NCI-H82 (cell line): ENCODE measurements at places on chromosomes 16 and 17.
A peak's percentile ranks its signal among the peaks of the same experiment; 100 is the strongest.

DNA sequence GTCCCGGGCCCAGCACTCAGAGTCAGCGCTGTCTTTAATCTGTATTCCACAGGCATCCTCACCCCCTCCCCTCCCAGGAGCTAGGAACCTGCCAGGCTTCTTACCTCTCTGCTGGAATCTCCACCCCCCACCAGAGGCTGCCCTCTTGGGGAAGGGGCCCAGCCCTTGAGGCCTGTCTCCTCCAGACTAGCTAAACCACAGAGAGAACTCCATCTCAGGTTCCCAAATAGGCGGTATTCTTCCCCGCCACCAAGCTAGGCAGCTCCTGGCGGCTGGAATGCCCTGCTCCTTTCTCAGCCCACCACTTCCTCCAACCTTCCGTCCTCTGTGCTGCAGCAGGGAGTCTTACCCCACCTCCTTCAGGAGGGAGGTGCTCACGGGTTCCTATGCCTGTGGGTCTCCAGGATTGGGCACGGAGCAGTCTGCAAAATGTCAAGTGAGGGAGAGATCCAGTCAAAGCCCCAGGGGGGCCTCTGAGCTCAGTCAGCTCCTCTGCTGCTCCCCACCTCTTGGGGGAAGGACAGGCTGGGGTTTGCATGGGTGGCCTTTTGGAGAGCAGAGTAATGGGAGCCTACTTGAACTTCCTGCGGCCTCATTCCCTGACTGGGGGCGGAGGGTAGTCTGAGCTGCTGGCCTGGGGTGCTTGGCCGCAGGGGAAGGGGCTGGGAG lies 55.7 kb downstream of the SREBF1 start:
- peak; percentile 89 for DNase-seq

GRCh38 chr17:44774271-44775135 lies 15.7 kb downstream of the ADAM11 start:
- peak; percentile 94 for DNase-seq

- no peak for DNase-seq
These were observed 1465.0 kb upstream of the GOT2 start for GRCh38 chr16:60199150-60199549.

DNA sequence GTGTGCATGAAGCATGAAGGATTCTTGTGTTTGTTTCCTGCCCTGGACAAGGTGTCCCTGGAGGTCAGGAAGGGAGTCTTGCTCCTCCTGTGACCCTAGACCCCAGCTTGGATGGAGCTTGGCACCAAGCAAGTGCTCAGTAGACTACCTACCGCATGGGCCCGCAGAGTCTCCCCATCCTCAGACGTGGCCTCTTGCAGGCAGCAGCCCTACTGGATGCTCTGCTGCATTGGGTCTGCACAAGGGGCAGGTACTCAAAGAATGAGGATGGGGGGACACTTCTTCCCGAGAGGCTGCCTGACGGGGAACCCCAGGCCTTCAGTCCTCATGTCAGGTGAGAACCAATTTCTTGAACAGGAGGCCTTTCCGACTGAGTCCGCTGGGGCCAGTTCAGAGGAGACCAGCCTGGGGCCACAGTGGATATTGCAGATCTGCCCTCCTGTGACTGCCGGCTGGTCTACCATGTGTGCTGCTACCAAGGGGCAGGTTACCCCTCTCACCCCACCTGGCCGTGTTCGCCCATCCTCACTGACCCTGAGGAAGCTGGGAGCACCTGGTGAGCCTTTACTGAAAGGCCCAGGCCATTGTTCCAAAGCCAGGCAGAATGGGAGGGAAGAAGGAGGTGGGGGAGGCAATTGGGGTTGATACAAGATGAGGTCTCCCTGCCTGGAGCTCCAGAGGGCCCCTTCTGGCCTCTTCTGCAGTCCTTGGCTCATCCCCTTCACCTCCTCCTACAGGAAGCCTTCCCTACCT lies 206.3 kb downstream of the RAB11FIP4 start:
- no peak for DNase-seq

DNA sequence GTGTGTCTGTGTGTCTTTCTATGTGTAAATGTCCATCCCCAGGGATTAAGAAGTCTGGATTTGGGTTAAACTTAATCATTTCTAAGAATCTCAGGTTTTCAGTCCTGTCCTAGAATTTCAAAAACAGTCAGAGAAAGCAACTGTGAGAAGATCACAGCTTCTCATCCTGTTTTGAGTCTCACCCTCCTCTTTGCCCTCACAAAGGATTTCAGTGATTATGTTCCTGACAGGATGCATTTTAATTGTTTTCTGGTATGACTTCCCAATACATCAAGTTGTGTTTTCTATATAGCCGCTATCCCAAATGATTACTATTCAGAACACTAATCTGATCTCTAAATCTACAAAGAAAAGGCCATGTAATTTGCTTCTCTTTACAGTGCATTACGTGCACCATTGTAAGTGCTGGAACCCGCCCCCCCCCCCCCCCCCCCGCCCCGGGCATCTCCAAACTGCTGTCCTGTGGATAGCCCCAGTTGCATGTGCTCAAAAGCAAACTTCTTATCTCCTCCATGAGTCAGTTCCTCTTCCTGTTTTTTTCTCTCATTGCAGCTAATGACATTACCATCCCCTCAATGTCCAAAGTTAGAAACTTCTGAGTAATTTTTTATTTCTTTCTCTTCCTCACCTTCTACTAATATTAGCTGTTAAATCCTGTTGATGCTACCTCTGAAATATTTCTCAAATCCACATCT lies 73.9 kb downstream of the CDH13 start:
- no peak for DNase-seq

DNA sequence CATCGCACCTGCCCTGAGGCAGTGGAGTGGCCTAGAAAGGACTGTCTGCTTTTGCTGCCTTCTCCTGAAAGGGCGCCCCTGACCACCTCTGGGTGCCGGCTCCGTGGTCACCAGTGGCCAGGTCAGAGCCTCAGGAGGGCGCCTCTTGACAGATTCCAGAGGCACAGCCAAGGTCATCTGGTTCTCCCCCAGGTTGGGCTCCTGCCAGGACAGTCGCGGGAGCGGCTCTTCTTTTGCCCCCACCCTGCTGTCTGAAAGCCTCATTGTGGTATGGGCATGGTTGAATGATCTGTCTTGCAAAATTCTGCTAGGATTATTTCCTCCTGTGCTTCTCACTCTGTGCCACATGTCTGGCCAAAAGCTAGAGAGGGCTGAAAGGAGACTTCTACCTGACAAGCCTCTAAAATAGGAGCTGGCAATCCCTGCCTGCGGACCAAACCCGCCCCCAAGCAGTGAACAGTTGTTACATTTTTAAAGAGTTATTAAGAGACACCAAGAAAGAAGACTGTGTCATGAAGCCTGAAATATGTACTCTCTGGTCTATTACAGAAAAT lies 82.8 kb downstream of the SNX29 start:
- DNase-seq: no peak

DNA sequence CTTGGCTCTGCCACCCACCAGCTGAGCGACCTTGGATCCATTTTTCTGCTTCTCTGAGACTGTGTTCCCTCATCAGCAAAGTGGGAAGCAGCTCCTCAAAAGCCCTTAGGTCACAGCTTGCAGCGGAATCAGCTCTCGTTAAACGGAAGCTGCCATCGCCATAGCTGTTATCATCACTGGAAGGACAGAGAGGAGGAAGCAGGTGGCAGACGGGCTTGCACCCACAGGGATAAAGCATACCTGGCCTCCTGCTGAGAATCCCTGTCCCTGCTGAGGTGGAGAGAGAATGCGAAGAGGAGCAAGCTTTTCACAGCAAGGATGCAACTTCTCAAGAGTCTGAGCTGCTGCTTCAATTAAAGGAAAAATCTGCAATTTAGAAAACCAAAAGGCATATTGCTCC lies 106.6 kb downstream of the CLEC16A start:
- DNase-seq: no peak
